ENCODE measurements at places on chromosomes 3 and 15. TPM values are rescaled to one million over a fixed set of nuclear protein-coding genes. Genes with fewer than 3 reads are reported as not detected.

BNC1 gene
- total RNA-seq = 8.7 TPM

LRRC31 gene
- total RNA-seq = not detected

KLHL40 gene
- total RNA-seq = not detected

A4GNT gene
- not detected for total RNA-seq

CPN2 gene
- total RNA-seq = not detected

DNA sequence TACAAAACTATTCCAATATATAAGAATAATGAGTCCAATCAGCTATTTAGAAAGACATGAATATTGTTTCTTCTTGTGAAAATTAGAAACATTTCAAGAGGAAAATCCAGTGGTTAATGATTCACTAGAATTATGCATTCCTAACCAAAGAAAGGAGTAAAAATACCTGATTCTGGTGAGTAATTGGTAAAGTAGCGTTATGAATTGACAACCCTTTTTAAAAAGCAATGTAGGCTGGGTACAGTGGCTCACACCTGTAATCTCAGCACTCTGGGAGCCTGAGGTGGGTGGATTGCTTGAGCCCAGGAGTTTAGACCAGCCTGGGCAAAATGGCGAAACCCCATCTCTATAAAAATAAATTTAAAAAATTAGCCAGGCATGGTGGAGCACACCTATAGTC, 43.3 kb downstream of the TOPAZ1 start:
- no peaks in the 10 kb centered on the region for H3K36me3 ChIP-seq
- DNase-seq = no peak
- no peak overlapping the region for H3K4me3 ChIP-seq
- H3K27me3 ChIP-seq = peaks cover 3% of the 10 kb centered on the region
- no peak overlapping the region for H3K27ac ChIP-seq

DNA sequence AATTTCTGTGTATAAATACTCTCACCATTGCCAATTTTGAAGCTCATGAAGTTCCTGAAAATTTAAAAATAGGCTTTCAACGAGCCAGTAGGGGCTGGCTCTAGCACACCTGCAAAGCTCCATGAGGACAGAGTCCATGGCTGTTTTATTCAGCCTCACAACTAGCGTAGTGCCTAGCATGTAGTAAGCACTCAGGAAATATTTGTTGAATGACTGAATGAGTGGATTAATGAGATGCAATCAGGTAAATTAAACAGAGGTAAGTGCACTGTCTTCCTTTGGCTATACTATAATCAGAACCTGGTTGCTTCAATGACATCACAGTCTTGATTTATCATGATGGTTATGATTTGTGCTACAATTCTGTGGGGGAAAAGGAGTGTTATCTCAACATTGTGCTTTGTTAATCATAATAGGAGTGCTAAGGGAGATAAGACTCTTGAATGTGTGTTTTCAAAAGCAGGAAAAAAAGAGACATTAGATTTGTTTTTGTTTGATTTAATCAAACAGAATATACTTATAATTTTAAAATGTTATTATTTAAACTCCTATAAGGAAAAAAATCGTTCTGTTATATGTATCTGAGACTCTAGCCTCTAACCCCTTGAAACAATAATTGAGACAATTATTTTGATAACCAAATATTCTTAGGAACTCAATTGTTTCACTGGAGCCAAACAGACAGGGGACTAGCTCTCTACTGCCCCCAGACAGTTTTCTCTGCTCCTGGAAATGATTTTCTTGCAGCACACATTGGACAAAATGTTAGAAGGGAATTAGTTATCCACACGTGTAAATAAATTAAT, 171.7 kb upstream of the ATP11B start:
- no peaks in the 10 kb centered on the region for H3K36me3 ChIP-seq
- H3K27me3 ChIP-seq = no peaks in the 10 kb centered on the region
- peak; percentile 1 for DNase-seq
- no peak overlapping the region for H3K4me3 ChIP-seq
- no peak overlapping the region for H3K27ac ChIP-seq

DNA sequence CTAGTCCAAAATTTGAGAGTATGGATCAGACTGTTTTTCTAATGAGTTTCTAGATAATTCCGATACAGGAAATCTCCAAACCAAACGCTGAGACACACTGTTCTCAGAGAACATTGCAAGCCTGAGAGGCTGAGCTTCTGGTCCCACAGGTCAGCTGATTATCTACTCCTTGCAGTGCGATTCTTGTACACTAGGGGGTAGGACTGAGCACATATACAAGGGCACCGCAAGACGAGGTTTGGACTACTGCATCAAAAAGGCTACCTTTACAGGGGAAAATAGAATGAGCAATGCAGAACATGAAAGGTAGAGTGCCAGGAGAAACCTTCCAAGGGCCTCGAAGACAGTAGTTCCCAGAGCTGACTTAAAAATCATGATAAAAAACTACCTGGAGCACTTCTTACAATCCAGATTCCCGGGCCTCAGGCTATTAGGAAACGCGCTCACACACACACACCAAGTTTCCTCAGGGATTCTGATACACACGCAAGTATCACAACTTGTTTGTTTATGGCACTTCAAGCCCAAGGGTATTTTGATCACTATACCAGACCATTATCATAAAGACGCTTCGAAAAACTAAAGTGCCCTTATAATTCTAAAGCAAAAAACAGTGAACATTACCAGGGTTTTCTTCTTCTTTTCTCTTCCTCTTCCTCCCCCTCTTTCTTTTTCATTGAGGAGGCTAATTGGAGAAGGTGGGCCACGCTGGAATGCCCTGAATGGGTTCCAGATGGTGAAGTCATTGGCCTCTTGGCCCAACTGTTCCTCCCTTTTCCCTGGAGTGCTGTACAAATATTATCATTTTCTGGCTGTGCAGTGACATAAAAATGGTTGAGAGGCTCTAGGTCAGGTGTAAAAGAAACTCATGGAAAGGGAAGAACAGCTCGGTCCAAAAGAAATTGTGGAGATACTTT, 61.8 kb downstream of the SLC12A8 start:
- H3K27me3 ChIP-seq = no peaks in the 10 kb centered on the region
- H3K36me3 ChIP-seq = no peaks in the 10 kb centered on the region
- 0 out of 2 replicates have a peak overlapping the region, but pooled peaks have one; percentile 36 for H3K27ac ChIP-seq
- no peak overlapping the region for H3K4me3 ChIP-seq

- no peak overlapping the region for H3K4me3 ChIP-seq
- H3K27ac ChIP-seq = no peak overlapping the region
- H3K27me3 ChIP-seq = peaks cover 28% of the 10 kb centered on the region
- H3K36me3 ChIP-seq = no peaks in the 10 kb centered on the region
Measured at GRCh38 chr15:66080717-66081398, 172.7 kb downstream of the MEGF11 start.

GRCh38 chr3:14764331-14765059, 54.3 kb upstream of the FGD5 start:
- no peak overlapping the region for H3K27ac ChIP-seq
- DNase-seq = peak; percentile 13
- H3K4me3 ChIP-seq = no peak overlapping the region
- H3K27me3 ChIP-seq = no peaks in the 10 kb centered on the region
- no peaks in the 10 kb centered on the region for H3K36me3 ChIP-seq
- no peaks in the 10 kb centered on the region for H3K4me1 ChIP-seq

DNA sequence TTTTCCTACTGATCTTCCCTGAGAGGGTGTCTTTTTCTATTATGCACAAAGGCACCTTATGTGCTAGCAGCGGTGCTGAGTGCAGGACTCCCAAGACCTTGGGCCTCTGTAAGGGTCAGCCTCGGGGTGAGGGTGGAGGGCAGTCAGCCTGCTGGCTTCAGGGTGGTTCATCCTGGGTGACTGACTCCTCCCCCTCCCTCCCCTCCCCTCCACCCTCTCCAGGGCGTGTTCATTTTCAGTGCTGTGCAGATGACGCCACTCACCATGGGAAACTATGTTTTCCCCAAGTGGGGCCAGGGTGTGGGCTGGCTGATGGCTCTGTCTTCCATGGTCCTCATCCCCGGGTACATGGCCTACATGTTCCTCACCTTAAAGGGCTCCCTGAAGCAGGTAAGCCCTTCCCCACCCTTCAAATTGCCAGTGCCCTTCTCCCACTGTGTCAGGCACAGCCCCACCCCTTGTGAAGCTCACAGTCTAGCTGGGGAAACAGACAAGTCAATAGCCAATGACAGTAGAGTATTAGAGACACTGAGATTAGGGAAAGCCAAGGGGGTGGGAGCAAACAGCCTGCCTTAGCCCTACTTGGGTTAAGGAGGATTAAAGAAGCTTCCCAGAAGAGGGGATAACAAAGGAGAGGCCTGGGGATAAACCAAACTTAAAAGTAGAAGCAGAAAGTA, 41.9 kb downstream of the SLC6A1 start:
- H3K27me3 ChIP-seq = peaks cover 14% of the 10 kb centered on the region
- no peaks in the 10 kb centered on the region for H3K4me1 ChIP-seq
- H3K27ac ChIP-seq = no peak overlapping the region
- no peak for DNase-seq

- no peak overlapping the region for H3K4me3 ChIP-seq
- H3K27me3 ChIP-seq = no peaks in the 10 kb centered on the region
- no peaks in the 10 kb centered on the region for H3K36me3 ChIP-seq
- no peak overlapping the region for H3K27ac ChIP-seq
- no peak for DNase-seq
Measured at GRCh38 chr15:63879211-63879610, 45.5 kb upstream of the HERC1 start.

DNA sequence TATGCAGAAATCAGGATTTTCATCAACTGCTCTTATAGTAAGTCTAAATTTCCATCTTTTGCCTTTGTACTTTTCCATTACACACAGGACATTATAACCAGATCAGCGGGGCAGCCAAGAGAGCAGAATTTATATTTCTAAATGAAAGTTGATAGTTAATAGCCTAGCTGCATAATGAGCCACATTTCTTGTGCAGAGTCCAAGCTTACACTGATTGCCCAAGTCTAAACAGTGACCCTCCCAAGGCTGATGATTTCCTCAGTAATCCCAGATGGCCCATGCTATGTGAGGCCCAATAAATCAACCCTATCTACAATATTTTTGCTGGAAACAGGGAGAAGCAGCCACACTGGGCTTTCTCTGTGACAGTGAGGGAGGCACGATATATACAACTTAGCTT, 475.8 kb upstream of the KCNMB2 start:
- H3K27ac ChIP-seq = peak overlapping the region; percentile 42
- no peaks in the 10 kb centered on the region for H3K27me3 ChIP-seq
- H3K4me1 ChIP-seq = peaks cover 33% of the 10 kb centered on the region
- H3K36me3 ChIP-seq = no peaks in the 10 kb centered on the region

GRCh38 chr3:128366652-128367051, 100.0 kb downstream of the DNAJB8 start:
- no peaks in the 10 kb centered on the region for H3K27me3 ChIP-seq
- no peaks in the 10 kb centered on the region for H3K36me3 ChIP-seq
- H3K27ac ChIP-seq = no peak overlapping the region

- H3K4me1 ChIP-seq = 0 out of 2 replicates have a peak, but pooled peaks cover 5% of the 10 kb centered on the region
- peaks cover 9% of the 10 kb centered on the region for H3K36me3 ChIP-seq
- no peak overlapping the region for H3K4me3 ChIP-seq
Measured at GRCh38 chr15:40900256-40901052, 6.2 kb downstream of the VPS18 start.

GRCh38 chr3:49872801-49873281, 3.1 kb upstream of the CAMKV start:
- no peaks in the 10 kb centered on the region for H3K4me1 ChIP-seq
- no peak for DNase-seq
- no peak overlapping the region for H3K27ac ChIP-seq
- H3K27me3 ChIP-seq = peaks cover 35% of the 10 kb centered on the region
- H3K4me3 ChIP-seq = no peak overlapping the region
- no peaks in the 10 kb centered on the region for H3K36me3 ChIP-seq

- no peak overlapping the region for H3K4me3 ChIP-seq
- H3K27ac ChIP-seq = no peak overlapping the region
- peaks cover 4% of the 10 kb centered on the region for H3K36me3 ChIP-seq
- no peaks in the 10 kb centered on the region for H3K27me3 ChIP-seq
Measured at GRCh38 chr15:66515901-66516322, 10.8 kb downstream of the ZWILCH start.

- H3K27ac ChIP-seq = no peak overlapping the region
- no peaks in the 10 kb centered on the region for H3K4me1 ChIP-seq
- H3K4me3 ChIP-seq = no peak overlapping the region
- H3K27me3 ChIP-seq = 0 out of 2 replicates have a peak, but pooled peaks cover 4% of the 10 kb centered on the region
- H3K36me3 ChIP-seq = no peaks in the 10 kb centered on the region
Measured at GRCh38 chr3:39323494-39323893, 6.0 kb upstream of the CCR8 start.

Measured in GM23248 (cell line).